Globus pallidus (tissue), 1 donor: ENCODE measurements at places on chromosomes 1 and 21.
A peak's percentile ranks its signal among the peaks of the same experiment; 100 is the strongest.

DNA sequence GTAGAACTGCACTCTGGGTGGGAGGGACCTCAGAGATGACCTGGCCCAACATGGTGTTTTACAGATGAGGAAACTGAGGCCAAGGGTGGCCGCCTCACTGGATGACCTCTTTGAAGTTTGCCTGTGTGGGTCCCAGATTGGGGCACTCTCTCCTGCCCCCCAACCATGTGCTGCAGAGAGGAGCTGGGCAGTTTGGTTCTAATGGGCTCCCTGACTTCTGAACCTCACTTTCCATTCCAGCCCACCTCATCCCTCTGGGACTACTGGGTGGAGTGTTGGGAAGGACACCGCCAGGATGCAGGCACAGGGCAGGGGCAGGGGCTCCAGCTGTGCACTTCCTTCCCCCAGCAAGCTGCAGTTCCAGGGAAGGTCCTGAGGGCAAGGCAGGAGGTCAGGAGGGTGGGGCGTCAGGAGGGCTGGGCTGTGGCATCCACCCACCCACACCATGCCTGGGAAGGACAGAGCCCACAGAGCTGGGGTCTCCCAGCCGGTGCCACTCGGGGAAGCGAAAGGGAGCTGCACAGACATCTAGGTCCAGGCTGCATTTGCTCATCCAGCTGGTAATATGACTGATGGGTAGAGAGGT lies 10.3 kb upstream of the EPS8L3 start:
- DNase-seq, result no peak

GRCh38 chr1:18951416-18951815 lies 5.1 kb downstream of the IFFO2 start:
- no peak for DNase-seq

GRCh38 chr1:45259053-45259452 lies 52.6 kb upstream of the ZSWIM5 start:
- DNase-seq, result no peak

- peak; percentile 50 for DNase-seq
Measured at GRCh38 chr1:245310571-245311531, 156.1 kb downstream of the KIF26B start.

- no peak for DNase-seq
Measured at GRCh38 chr1:246750752-246751151, 26.5 kb downstream of the SCCPDH start.

DNA sequence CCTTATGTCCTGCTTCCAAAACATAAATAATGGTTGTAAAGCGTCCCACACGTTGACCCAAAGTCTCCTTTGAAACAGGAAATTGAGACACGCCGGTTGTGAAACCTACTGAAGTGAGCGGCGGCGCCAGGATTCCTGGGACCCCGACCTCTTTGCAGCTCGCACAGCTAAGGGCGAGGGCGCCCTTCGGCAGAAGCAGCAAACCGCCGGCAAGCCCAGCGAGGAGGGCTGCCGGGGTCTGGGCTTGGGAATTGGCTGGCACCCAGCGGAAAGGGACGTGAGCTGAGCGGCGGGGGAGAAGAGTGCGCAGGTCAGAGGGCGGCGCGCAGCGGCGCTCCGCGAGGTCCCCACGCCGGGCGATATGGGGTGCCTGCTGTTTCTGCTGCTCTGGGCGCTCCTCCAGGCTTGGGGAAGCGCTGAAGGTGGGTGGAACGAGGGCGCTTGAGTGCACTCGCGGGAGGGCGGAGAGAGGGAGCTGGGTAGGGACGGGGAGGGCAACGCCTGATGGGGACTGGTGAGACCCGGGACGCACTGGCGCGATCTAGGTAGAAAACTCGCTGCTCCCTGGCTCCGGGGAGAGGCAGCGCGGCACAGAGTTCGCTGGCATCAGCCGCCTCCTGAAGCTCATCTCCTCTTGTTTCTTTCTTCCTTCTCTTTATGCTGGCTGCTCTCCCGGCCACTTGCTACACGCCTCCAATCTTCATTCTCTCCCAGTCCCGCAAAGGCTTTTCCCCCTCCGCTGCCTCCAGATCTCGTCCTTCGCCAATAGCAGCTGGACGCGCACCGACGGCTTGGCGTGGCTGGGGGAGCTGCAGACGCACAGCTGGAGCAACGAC lies at the start of gene CD1D:
TSS of gene CD1D (plus strand) at position 155 of the 836 bp plus-strand sequence. CDS start at position 362, 207 bp downstream.
- no peak for DNase-seq

DNA sequence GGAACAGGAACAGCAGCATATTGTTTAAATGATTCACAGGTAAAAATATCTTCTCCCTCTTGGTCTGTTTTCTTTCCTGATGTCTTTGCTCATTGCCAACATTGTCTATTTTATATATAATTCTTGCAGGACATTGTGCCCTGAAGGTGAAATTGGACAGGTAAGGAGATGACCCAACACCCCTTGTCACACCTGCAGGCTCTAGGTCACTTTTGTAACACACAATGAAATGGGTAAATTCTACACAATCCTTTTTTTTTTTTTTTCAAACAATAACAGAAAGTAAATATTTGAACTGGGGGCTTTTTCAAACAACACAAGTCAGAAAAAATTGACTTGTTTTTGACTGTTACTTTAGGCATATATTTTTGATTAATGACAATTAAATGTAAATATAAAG lies 62.9 kb upstream of the ERG start:
- DNase-seq, result no peak

GRCh38 chr1:208167261-208167869 lies 76.8 kb downstream of the PLXNA2 start:
- no peak for DNase-seq

DNA sequence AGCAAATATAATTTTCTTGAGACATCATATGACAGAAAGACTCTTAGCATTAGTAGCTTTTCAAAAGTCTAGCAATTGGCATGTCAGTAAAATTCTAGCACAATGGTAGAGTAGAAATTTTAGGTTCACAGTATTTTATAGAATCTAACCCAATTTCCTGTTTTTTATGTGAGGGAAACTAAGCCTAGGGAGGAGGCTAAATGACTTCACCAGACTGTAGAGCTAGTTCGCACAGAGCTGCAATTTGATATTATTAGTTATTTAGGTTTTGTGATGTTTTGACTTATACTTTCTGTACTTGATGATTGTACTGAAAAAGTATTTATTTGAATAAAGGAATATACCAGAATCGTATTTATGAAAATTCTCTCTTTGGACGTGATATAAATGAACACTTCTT lies 68.5 kb downstream of the CACHD1 start:
- DNase-seq, result no peak

DNA sequence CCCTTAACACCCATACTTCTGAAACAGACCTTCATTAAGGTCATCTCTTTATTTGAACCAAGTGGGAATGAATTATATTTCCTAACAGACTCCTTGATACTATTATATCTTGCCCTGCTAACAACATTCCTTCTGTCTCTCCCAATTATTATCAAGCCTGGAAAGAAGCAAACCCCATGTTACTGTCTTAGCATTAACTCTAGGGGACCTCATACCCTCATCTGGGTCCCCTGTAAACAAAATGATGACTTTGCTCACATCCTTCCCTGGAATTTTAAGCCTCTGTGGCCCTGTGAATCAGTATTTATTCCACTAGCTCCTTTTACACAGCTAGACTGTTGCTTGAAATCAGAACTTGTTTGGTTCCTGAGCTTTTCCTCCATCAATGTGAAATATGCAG lies 38.3 kb upstream of the BCL10 start:
- DNase-seq, result no peak

- DNase-seq, result no peak
Measured at GRCh38 chr1:33080373-33080772, 580 bp upstream of the AZIN2 start.

GRCh38 chr1:117824616-117825015 lies 104.8 kb downstream of the GDAP2 start:
- no peak for DNase-seq

- DNase-seq, result peak; percentile 77
Measured at GRCh38 chr1:64019818-64020217, 183.6 kb upstream of the UBE2U start.

- DNase-seq, result no peak
Measured at GRCh38 chr21:42781150-42781970, 98.0 kb downstream of the WDR4 start.

DNA sequence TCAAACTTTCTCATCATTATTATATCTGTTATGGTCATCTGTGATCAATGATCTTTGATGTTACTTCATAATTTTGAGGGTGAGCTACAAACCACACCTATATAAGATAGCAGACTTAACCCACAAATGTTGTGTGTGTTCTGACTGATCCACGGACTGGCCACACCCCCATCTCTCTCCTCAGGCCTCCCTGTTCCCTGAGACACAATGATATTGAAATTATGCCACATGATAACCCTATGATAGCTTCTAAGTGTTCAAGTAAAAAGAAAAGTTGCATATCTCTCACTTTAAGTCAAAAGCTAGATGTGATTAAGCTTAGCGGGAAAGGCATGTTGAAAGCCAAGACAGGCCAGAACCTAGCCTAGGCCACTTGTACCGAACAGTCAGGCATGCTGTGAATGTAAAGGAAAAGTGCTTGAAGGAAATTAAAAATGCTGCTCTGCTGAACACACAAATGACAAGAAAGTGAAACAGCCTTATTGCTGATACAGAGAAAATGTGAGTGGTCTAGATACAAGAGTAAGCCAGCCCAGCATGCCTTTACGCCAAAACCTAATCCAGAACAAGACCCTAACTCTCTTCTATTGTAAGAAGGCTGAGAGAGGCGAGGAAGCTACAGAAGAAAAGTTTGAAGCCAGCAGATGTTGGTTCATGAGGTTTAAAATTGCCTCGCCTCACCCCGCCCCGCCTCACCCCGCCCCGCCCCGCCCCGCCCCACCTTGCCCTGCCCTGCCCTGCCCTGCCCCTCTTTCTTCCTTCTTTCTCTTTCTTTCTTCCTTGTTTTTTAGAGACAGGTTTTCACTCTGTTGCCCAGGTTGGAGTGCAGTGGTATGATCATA lies 16.5 kb downstream of the CTSS start:
- DNase-seq, result no peak

DNA sequence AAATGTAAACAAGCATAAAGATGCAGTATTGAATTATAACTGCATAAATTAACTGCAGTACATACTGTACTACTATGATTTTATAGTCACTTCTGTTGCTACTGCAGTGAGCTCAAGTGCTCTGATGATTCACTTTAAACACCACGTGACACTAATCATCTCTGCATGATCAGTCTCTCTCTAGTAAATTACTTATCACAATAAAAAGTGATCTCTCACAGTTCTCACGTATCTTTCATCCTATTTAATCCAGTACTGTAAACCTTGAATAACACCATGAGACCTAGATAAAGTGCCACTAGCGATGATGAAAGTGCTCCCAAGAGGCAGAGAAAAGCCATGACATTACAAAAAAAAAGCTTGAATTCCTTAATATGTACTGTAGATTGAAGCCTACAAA lies 1242.0 kb downstream of the AMY1C start:
- no peak for DNase-seq

- DNase-seq, result no peak
Measured at GRCh38 chr1:109780982-109781381, 17.3 kb upstream of the EPS8L3 start.

GRCh38 chr1:47935856-47936255 lies 61.3 kb downstream of the TRABD2B start:
- no peak for DNase-seq

DNA sequence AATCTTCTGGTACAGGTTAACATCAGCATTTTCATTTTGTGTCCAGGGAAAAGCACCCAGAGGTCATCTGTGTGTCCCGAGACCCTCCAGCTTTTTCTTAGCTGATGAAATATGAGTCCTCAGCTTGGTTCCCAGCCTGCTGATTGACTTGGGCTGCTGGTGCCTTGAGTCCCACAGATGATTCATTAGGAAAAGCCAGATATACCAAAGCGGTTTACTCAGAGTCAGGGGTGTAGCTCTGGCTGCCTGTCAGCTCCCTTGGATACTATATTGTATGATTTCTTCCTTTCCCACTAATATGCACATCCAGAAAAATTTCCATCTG lies 43.7 kb upstream of the MAB21L3 start:
- no peak for DNase-seq

DNA sequence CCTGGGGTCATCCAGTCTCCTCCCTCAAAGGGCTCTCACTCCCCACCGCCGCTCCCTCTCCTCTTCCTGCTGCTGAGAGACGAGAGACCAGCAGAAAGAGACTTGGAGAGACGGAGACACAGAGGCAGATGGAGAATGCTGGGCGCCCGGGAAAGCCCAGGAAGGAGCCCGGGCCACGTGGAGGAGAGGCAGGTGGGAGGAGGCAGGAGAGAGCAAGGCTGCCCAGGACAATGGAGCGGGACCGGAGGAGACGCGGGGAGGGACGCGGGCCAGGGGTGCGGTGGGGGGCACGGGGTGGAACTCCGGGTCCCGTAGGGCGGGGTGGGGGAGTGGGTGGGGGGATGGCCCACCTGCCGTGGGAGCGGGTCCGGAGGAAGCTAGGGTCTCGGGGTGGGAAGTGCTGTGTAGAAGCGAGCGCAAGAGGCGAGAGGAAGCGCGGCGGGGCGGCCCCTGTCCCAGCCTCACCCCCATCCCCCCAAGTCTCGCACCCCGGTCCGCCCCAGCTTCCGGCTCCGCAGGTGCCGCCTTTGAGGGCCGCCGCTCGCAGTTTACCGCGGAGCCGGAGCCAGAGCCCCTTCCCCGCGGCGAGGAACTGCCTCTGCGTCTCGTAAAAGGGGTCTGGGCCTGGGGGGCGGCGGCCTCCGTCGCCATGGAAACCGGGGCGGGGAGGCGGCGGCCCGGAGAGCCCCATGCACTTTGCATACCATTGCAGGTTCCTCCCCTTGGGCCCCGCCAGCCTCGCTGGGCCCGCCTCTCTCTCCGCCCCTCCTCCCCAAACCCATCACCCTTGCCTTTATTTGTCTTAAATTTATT lies 11.7 kb upstream of the EPHA2 start:
- DNase-seq, result no peak

- DNase-seq, result no peak
Measured at GRCh38 chr1:23168079-23168444, 594 bp downstream of the LUZP1 start.

DNA sequence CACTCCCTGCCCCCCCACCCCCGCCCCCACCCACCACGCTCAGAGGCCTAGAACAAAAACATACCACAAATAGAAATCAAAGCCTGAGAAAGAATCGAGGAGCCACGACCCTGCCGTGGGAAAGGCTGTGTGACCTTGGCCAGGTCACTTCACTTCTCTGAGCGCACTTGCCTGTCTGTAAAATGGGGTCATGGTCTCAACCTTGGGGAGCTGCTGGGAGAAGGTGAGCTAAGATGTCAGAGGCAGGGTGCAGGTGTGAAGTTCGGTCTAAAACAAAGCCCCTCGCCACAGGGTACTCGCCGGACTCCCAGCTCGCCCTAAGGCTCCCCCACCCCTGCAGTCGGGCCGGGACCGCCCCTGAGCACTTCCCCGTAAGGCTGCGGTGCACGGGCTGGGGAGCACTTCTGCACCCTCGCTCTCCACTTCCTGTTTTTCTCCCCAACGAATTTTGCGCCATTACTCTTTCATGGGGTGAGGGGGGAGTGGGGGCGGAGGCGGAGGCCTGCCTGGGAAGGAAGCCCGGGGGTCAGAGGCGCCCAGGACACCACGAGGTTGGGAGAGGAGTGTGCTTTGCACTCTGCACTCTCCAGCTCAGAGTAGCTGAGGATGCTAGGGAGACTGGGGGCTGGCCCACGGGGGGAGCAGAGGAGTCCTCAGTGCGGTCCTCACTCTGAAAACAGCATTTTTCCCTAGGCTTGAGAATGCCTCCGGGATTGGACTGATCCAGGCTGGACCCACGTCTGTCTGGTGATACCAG lies 21.9 kb upstream of the PIK3CD start:
- DNase-seq, result peak; percentile 45

- DNase-seq, result no peak
Measured at GRCh38 chr1:18560692-18561091, 70.0 kb upstream of the PAX7 start.
